ENCODE measurements at places on chromosomes 13 and 19.

DNA sequence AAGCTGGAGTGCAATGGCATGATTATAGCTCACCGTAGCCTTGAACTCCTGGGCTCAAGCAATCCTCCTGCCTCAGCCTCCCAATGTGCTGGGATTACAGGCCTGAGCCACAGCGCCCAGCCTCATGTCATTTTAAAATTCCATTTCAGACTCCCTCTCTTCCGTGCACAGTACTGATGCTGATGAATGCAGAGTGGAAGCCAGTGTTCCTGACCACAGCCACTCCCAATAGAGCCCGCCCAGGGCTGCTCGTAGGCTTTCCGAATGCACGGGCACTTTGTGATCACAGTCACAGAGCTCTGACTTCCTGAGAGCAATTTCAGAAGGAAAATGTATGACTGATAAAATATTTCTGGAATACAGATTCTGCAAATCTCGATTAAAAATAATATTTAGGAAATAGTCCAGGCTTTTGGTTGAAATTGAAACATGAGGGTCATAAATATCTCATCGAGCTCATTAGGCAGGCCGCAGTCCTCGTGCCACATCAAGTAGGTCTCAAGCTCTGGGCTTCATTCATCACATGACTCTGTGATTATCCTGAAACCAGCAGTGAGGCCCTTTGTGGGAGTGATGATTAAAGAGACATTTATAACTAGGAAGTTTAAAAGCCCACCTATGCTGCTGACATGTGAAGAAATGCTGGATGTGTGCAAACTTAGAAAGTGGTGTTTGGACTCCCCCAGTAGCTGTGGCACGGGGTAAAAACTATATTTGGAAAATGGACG is 38.9 kb upstream of the AMER2 start:
- no peak for DNase-seq

DNA sequence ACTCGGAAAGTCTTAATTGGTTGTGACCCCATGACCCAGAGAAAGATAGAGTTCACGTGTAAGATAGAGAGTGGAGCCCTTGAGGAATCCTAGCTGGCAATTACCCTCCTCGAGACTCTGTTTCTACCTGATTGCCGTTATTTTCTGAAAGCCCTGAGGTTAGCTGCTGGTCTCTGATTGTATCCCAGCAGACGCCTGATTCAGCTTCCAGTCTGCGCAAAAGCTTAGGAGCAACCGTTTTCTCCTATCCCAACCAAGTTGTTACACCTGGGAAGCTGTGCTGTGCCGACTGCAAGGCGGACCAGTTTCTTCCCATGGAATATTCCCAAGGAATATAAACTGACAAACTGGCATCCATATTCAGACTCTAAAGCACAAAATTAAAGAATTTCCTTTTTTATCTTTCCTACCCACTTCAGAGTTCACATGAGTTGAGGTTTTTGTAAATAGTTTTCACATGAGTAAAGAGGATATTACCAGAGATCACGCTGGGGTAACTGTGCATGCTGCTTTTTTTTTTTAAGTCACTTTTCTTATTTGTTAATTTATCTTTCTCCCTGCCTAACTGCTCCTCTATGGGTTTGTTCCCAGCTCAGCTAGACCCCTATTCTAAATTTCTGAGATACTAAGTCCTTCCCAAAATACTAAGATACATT is 1.5 kb upstream of the TRPC4 start:
- no peak for DNase-seq

DNA sequence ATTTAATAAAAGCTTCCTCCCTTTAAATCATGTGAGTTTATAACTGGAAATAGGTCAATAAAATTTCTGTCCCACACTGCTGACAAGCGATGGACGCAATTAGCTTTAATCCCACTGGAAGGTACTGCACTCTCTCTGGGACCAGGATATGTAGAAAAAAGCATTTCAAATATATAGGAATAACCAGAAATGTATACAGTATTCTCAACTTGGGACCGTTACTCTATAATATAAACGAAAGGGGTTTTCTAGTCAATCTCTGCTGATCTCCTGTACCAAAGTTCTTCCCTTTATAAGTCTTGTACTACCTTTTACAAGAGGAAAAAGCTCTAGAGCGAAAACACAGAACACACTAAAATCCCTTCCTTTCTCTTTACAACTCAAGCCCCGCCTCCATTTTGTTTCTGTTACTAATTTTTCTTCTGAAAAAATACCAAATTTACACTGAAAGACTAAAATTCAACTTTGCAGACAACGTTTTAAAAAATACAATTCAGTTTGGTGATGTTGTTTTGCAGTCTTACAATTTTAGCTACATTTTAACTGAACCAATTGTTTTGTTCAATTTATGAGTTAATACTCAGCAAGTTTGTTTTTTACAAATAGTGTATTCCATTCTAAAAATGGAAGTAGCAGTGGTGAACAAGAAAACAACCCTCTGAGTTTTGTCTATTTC is 1.7 kb upstream of the USPL1 start:
- no peak for DNase-seq

GRCh38 chr19:45172611-45173208 is 5.3 kb downstream of the TRAPPC6A start:
- DNase-seq, result no peak

Measured in stimulated activated CD4-positive, alpha-beta T cell treated with anti-CD3 and anti-CD28 coated beads, Interleukin-4, amount 100 ng/mL, for 4 hours (primary cell).